ENCODE measurements at places on chromosomes 5 and 9.

DNA sequence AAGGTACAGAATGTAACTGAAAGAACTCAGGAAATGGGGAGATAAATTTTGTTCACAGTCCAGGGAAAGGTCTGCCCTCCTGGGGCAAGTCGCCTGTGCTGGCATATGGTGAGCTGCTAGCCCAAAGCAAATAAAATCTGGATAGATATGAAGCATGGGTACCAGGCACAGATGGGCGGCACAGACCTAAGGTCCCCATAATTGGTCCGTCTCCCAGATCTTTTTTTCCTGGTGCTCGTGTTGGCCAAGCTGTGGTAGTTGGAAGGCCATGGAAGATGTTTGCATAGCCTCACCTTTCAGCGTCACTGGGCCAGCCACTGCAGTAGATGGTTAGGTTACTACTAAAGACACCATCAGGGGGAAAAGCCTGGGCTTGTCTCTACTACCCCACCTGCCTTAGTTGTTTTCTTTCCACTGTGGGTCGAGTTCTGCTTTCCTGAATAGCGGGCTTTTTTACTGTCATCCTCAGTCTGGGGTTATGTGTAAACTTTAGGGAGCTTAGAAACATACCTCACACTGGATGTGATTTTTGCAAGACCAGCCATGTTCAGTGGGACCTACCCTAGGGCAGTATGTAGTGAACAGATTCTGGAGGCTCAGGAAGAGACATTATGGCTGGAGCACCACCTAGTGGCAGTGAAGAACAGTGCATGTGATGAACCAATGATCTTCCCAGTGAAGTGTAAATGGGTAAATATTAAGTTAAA, 24.2 kb upstream of the GLRX start:
- peak; percentile 82 for DNase-seq

DNA sequence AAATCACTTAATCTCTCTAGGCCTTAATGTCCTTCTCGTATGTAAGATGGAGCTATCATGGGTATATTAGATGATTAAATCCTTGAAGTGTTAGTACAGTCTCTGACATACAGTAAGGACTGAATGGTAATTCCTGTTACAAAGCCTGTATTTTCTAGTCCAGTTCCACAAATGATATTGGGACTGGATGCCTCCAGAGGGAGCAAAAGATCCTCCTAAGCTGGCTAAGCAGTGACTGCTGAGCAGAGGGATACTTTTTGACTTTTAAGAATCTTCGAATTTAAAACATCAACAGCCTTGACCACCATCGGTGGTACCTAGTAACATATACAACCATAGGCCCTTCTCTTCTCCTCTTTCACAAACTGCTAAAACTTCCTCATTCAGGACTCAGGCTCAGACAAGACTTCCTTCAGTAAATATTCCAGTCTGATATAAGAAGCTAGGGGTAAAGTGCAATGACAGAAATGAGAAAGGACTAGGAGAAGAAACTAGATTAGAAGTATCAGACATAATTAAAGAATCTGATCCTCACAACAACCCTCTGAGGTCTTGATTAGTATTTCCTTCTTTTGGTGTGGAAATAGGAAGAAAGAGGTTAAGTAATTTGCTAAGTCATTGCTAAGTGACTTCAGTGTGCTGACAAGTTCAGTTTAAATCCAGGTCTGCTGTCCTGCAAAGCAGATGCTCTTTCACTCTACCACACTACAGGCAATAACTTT, 13.9 kb downstream of the PTAR1 start:
- DNase-seq, result peak; percentile 14

- no peak for DNase-seq
Observed at GRCh38 chr5:153884612-153884957, 154.1 kb downstream of the FAM114A2 start.

DNA sequence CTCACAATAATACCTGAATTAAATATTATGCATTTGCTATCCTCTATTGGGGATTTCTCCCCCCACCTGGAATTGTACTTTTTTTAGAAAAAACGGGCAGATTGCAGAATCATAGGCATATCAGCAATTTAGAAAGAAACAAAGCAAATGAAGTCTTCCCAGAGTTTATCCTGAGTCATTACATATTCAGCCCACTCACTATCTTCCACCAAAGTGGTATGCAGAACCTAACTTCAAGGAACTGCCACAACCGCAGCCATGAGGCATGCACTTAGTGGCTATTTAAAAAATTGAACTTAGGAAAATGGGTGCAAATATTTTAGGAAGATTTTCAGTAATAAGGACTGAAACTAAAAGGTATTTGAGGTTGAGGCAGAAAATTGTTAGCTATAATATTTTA, 48.6 kb downstream of the UBAP1 start:
- DNase-seq, result no peak

GRCh38 chr5:174837919-174838902, 113.8 kb downstream of the MSX2 start:
- peak; percentile 63 for DNase-seq

All from lung (tissue), 17 donors.